Activated T-cell treated with anti-CD3 and anti-CD28 coated beads, Interleukin-2, amount 50 U/mL, for 48 hours (primary cell): ENCODE measurements at places on chromosomes 2 and 18.

- DNase-seq = no peak
Measured at GRCh38 chr2:78549766-78550165, 475.7 kb upstream of the REG3G start.

- no peak for DNase-seq
Measured at GRCh38 chr2:43513796-43514195, 82.0 kb downstream of the THADA start.

GRCh38 chr2:102258386-102259074, 52.8 kb upstream of the IL1RL1 start:
- peak; percentile 57 for DNase-seq

DNA sequence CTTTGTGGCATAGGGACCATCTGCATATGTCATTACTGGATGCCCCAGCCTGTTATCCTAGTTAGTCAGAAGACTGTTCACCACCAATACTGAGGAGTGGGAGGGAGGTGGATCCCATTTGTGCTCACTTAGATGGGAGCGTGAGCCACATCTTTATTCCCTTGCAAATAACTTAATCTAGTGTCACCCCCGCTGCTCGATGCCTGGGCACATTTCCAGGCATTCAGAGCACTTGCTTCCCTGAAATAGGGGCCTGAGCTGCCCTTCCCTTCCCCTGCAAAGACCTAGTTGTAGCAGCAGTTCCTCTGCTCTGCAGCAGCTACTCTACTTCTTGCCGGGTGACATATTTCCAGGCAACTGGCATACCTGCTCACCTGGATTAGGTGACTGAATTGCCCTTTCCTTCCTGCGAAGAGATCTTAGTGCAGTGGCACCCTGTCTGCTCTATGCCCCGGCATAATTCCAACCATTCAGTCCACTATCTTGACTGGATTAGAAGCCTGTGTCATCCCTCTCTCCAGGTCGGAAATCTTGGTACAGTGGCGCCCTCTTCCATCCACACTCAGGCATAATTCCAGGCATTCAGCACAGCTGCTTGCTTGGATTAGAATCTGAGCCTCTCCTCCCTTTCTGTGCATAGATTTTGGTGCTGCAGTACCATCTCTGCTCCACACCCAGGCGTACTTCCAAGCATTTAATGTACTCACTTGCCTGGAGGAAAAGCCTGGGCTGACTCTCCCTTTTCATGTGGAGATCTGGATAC, 1389.1 kb upstream of the TMEFF2 start:
- no peak for DNase-seq

- no peak for DNase-seq
Measured at GRCh38 chr2:33958591-33958990, 359.5 kb upstream of the FAM98A start.

GRCh38 chr2:60972889-60973656, 44.4 kb upstream of the PEX13 start:
- no peak for DNase-seq

DNA sequence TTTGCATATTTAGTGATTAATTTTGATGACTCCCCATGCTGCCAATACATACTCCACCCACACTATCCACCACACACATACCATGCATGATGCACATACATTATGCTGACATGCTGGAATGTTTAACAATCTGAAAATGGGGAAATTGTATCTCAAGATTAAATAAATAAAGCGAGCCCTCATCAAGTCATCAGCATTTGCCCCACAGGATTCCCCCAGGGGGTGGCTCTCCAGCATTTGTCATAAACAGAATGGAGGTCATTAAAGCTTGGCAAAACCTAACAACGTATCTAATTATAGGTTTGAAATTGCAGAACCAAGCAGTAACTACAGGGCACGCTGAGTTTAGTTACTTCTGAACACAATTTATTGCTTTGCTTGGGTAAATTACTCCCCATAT, 141.2 kb upstream of the TACR1 start:
- no peak for DNase-seq

DNA sequence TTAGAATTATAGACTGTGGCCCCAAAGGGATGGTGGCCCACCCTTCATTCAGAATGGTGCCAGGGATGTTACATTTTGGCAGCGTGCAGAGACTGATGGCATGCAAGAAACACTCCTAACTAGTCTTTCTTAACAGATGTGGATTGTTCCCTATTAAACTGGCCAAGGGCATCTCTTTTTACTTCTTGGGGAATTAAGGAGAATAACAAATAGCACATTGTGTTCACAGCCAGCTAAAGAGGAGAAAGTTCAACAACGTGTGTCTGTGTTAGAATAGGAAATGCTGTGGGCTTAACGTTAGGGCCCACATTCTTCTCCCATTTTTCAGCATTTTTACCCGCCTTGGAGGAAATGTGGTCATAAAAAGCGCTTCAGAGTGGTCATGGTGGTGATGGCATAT, 404.8 kb downstream of the CDH2 start:
- DNase-seq = no peak

GRCh38 chr2:86825036-86825692, 34.5 kb upstream of the CD8A start:
- DNase-seq = no peak

DNA sequence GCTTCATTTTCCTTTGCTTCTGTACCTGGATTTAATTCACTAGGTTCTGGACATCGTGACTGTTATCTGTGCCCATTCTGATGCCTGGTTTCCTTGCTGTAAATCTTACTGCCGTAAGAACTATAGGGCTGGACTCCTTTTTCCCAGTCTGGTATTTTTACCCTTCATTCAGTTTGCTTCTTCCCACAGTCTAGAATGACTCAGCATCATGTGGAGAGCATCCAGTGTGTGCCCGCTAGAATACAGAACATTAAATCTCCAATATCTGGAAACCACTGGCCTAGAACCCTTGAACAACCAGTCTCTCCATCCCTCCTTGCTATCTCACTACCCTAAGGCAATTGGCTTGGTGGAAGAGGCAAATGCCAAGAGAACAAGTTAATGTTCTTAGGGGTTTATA, 1075.4 kb upstream of the ZEB2 start:
- no peak for DNase-seq

- no peak for DNase-seq
Measured at GRCh38 chr2:192585418-192585817, 390.7 kb upstream of the TMEFF2 start.

GRCh38 chr2:10242998-10243925, 59.4 kb upstream of the HPCAL1 start:
- DNase-seq = no peak

DNA sequence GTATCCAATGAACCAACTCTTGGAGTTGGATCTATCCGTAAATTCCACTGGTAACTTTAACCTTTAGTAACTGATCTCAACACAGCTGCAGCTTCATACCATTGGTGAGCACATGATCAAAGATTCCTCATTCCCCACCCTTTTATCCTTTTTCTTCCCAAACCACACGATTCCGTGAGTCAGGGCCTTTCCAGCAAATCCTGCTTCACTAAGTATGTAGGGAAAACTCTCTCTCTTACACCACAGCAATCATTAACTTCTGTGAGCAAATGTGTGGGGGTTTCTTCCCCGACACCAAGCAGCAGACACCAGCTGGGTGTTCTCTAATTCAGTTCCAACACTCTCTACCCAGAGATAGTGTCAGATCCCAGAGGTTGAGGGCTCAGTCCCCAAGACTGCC, 23.5 kb downstream of the ELP2 start:
- DNase-seq = no peak

- no peak for DNase-seq
Measured at GRCh38 chr2:31038385-31038784, 99.9 kb downstream of the GALNT14 start.

GRCh38 chr2:164496881-164497280, 124.4 kb downstream of the GRB14 start:
- no peak for DNase-seq

DNA sequence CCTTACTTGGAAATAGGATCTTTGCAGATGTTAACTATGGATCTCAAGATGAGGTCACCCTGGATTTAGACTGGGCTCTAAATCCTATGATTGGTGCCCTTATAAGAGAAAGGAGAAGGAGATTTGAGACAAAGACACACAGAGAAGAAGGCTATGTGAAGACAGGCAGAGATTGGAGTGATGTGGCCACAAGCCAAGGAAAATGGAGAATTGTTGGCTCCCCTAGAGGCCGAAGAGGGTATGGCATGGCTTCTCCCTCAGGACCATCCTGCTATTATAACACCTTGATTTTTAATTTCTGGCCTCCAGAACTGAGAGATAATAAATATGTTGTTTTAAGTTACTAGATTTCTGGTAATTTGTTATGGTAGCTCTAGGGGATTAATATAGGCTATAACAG, 7.6 kb downstream of the CYBRD1 start:
- peak; percentile 31 for DNase-seq

GRCh38 chr2:229899604-229900003, 22.2 kb downstream of the TRIP12 start:
- DNase-seq = no peak

GRCh38 chr18:54119524-54120019, 104.9 kb downstream of the MBD2 start:
- peak; percentile 30 for DNase-seq

DNA sequence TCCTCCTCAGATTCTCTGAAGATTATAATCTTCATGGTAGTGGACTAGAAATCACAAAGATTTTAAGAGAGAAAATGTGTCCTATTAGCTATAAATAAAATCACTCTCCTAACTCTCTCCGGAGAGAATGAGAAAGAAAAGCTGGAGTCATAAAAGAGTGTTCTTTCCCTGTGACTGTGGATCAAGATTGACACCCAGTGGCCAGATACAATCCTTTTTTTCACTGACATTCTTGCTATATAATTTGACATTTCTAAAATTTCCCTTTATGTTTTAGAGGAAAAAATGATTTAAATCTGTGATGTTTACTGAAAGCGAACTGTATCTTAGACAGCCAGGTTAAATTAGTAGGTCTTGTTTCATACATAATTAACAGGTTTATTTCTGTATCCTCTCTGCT, 35.4 kb upstream of the LRP2 start:
- DNase-seq = no peak

- no peak for DNase-seq
Measured at GRCh38 chr2:36172824-36173223, 182.8 kb upstream of the CRIM1 start.

DNA sequence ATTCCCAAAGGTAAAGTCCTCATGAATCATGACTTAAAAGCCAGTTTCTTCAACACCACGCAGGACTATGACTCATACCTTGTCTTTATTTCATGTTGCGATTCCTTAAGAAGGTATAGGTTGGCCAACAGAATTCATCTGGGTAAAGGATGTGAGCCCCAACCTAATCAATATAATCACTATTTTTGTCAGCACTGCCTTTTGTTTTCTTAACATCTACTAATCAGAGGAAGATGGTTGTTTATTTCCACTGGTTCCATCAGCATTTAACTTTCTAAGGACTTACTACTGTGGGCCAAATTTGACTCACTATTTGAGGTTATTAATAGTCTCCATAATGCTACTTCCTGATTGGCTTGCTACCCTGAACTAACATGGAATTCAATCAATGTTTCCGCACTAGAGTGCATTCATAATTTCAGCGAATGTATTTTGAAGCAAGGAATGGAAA, 78.6 kb downstream of the SCG2 start:
- DNase-seq = no peak

DNA sequence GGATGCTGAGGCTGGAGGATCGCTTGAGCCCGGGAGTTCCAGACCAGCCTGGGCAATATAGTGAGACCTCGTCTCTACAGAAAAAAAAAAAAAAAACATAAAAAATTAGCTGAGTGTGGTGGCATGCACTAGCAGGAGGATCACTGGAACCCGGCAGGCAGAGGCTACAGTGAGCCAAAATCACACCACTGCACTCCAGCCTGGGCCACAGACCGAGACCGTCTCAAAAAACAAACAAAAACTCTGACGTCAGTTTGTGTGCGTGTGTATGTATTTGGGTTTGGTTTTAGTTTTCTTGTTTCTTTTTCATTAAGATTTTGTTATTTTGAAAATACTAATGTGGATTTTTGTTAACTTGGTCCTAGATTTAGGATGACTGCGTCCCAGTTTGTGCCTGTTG, 19.0 kb downstream of the CEP68 start:
- no peak for DNase-seq

DNA sequence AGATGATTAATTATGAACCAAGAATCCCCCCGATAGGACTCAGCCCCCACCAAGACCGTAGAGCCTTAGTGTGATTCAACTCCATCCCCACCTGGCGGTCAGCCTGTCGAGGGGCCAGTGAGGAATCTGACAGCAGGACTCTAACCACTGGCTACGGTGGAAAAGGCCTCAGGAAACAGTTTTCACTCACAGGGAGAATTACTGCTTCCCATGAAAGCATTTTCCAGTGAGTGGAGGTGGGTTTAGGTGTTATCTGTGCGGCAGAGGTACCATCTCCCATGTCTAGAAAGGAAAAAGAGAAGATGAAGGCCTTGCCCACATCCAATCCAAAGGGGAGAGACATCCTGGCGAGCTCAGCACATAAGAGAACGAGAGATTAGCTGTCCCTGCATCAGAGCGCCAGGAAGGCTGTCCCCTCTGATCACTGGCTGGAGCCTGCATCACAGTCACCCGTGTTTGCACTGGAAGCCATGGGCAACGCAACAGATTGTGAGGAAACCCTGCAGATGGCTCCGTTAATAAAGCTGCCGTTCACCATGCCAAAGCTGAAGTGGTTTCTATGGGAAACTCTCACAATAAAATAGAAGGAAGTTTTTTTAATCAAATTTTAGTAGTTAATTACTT, 22.3 kb downstream of the COX7A2L start:
- no peak for DNase-seq

- no peak for DNase-seq
Measured at GRCh38 chr2:123095219-123095835, 929.8 kb upstream of the CNTNAP5 start.

- DNase-seq = no peak
Measured at GRCh38 chr18:79100944-79101343, 31.8 kb downstream of the ATP9B start.
